ENCODE measurements at places on chromosomes 4 and X.

DNA sequence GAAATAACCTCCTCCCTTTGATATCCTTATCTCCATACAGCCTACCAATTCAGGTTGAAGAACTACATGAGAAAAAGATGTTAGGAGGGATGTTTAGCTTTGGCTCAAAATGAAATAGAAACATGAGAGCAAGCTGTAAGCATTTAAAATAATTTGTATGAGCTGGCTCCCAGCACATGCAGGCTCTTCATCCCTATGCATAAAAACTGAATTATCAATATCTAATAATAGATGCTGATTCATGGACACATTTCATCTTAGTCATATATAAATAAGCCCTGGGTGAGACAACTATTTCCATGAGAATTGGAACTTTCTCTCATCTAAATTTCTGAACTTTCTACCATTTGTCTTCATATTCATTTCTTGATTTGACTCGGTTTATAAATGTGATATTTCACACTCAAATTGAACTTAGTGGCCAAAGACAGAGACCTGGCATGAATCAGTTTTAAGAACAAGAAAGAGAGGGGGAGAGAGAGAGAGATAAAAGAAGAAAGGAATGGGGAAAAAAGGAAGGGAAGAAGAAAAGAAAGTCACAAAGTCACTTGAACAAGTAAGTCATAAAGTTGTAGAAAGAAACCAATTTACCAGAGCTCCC is 48.9 kb upstream of the GPR174 start:
- DNase-seq: no peak

- no peak for DNase-seq
Observed at GRCh38 chrX:10726647-10727046, 106.3 kb upstream of the MID1 start.

- DNase-seq: no peak
Observed at GRCh38 chr4:153008578-153009199, 72.6 kb downstream of the FHDC1 start.

GRCh38 chr4:51895158-51895557 is 52.2 kb downstream of the DCUN1D4 start:
- DNase-seq: no peak

- no peak for DNase-seq
Observed at GRCh38 chr4:28279249-28279648, 1418.6 kb downstream of the STIM2 start.

DNA sequence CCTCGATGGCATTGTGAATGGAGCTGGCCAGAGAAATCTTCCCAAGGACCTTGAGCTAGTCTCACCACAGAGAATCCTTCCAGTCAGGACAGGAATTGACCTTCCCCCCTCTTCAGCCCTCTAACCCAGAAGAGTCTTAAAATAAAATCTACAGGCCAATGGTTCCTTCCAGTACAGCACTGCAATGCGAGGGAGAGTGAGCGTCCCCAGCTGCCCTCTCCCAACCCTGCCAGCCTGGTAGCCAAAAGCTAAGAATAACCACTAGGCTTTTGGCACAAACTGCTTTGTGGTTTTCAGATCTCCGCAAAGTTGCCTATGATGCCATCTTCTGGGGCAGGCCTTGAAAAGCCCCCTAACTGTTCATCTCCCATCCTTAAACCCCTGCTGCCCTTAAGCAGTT is 175.1 kb downstream of the AR start:
- no peak for DNase-seq

DNA sequence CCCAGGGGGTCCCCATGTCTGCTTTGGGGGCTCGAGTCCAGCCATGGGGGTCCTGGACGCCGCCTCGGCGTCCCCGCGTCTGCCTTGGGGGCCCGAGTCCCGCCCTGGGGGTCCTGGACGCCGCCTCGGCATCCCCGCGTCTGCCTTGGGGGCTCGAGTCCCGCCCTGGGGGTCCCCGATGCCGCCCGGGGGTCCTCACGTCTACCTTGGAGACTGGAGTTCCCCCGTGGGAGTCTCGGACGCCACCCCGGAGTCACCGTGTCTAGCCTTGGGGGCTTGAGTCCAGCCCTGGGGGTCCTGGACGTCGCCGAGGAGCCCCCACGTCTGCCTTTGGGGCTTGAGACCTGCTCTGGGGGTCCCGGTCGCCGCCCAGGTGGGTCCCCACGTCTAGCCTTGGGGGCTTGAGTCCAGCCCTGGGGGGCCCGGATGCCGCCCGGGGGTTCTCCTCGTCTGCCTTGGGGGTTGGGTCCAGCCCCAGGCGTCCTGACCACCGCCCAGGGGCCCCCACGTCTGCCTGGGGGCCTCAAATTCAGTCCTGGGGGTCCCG is 1.1 kb upstream of the GTPBP6 start:
- no peak for DNase-seq

GRCh38 chr4:180852738-180853137 is 1390.5 kb upstream of the TENM3 start:
- DNase-seq: peak; percentile 8

DNA sequence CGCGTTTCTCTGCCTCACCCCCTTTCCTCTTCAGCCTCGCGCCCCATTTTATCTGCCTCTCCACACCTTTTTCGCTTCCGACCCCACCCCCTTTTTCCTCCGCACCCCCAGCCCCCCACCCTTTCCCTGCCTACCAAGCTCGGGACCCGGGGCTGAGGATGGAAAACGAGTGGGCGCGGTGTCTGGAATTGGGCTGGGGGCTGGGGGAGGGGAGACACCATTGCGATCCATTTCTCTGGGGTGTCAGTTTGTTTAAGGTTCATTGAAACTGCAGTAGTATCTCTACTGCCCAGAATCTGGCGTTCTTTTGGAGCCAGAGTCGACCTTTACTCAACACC is 707 bp downstream of the SLC9A6 start:
- no peak for DNase-seq

DNA sequence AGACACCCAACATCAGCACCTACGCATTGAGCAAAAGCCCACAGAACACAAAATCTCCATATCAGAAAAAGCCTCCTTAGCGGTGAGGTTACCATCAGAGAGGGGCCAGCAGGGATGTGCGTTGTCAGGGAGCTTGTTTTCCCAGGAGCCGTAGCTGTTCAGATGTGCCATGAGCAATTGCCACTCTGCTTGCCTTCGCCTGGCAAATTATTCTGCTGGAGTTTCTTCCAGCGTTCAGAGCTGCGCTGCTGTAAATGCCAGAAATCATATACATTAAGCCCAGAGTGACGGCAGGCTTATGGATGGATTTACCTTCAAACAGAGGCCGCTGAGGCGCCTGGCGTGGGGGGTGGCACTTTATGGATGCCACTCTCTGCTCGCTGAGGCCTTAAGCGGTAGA is 632.3 kb downstream of the BCOR start:
- no peak for DNase-seq

- no peak for DNase-seq
Observed at GRCh38 chrX:21662761-21663160, 4.6 kb upstream of the KLHL34 start.

GRCh38 chr4:55411621-55412020 is 15.9 kb downstream of the TMEM165 start:
- DNase-seq: peak; percentile 23

DNA sequence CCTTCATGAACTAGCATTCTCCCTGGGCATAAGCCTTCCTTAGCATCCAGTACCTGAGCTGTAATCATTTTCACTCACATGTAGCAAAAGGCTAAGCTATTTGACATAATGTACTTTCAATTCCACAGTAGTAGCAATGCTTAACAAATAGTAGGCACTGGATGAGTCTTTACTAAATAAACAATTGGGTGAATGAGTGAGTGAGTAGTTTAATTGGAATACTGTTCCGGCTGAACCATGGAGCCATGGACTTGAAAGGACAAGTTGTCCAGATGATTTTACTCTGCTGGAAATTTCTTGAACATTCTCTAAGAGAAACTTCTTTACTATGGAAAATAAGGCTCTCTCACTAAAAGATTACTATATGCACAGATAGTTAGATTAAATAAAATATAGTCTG is 159.3 kb downstream of the FAM47B start:
- DNase-seq: no peak

DNA sequence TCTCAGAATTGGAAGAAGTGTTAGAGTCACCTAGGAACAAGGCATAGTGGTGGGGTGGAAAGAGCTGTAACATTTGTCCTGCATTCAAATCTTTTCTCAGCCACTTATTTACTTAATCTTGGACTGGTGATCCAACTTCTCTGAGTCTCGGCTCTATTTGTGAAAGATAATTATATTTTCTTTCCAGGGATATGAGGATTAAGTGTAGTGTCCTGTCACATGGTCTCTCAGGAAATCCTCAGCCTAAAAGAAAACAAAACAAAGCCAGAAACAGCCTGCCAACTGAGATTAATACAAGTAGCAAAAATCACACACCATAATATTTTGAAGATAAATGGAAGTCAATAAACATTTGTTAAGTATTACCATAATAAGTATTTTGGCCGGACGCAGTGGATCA is 33.3 kb upstream of the ETNPPL start:
- no peak for DNase-seq

DNA sequence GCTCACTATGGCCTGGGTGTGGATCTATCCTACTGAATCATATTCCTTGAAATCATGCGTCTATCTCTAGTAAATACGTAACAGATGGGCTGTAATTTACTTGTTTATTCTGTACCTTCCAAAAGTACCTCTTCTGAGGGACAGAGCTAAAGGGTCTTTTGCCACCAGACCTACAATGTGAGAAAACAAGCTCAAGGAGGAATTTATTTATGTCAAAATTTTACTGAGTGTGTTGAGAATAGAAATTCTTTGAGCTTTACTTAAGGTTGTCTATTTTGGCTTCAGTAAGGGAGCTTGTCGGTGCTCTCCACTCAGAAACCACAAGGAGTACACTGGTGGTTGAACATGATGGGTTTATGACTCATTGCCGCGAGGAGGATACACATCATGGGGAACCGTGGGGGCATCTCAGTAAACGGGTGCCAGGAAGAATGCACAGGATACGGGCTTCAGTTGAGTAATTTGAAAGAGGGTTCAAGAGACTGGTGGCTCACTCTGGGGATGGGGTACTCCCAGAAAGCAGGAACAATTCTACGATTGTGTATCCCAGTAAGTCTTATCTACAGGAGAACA is 3.0 kb downstream of the ANK2 start:
- DNase-seq: peak; percentile 67

DNA sequence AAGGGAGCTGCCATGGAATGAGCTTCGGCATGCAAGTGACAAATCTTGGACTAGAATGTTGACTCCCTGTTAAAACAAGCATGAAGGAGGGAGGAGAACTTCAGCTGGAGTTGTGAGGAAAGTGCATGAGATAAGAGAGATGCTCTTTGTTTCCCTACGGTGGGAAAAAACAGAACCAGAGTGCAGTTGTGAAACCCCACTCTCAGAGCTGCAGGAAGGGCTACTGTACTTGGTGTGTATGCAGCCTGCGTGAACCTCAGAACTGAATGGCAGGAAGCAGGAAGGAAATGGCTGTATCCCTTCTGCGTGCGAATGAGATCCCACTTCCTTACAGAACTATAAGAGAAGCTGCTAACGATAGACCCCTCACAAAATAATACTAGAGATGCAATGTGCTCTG is 57.2 kb downstream of the EGF start:
- no peak for DNase-seq

DNA sequence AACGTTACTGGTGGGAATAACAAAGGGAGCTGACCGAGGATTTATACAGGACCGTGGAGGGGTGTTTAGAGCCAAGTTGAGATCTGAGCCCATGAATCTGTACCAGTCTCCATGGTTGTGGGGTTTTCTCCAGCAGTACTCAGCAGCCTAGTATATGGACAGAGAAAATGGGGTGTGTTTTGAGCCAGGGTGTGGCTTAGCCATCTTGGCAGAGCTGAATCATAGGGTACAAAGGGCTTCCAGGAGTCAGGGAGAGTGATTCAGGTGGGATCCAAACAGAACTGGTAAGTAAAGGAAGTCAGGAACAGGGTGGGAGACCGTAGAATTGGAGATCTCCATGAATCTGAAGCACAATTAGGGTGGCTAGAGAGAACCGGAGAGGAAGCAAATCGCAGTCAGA is 7.4 kb upstream of the HPRT1 start:
- no peak for DNase-seq

DNA sequence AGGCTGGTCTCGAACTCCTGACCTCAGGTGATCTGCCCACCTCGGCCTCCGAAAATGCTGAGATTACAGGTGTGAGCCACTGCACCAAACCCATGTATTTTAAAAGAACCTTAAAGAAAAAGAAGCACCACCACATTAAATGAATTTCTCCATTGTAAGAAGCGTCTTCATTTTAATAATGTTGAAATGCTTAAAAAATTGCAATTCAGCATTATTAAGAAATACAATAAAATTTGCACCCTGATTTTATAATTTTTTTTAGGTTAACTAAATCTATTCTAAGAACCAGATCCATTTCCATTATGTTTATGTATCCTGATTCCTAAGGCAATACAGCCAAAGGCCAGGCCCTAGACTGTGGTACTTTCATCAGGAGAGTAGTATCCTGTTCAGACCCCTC is 167.2 kb downstream of the BTC start:
- no peak for DNase-seq

- DNase-seq: no peak
Observed at GRCh38 chr4:155478336-155478835, 101.6 kb upstream of the MAP9 start.

DNA sequence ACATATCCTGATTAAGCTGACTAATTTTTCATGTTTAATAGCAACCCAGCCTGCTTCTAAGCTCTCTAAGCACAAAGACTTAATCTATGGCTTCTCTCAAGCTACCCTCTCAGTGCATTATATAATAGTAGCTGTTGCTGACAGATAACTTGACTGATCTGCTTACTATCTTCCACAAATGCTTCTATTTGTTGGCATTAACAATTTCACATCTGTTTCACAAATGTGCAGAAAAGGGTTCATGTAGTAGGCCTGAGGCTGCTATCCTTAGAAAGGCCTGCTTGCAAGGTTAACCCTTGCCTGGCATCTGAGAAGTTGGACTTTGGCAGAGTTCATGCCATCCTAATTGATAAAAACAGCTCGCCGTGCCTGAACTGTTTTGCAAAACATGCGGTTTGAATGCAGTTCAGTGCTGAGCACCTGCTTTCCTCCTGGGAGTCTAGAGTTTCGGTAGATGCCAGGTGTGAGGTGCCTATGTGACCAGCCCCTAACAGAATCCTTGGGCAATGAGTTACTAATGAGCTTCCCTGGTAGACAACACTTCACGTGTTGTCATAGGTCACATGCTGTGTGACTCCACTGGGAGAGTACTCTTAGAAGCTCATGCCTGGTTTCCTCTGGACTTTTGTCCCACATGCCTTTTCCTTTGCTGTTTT is 68.4 kb downstream of the NSG1 start:
- no peak for DNase-seq

- DNase-seq: no peak
Observed at GRCh38 chr4:32000846-32001488, 1280.8 kb downstream of the PCDH7 start.

DNA sequence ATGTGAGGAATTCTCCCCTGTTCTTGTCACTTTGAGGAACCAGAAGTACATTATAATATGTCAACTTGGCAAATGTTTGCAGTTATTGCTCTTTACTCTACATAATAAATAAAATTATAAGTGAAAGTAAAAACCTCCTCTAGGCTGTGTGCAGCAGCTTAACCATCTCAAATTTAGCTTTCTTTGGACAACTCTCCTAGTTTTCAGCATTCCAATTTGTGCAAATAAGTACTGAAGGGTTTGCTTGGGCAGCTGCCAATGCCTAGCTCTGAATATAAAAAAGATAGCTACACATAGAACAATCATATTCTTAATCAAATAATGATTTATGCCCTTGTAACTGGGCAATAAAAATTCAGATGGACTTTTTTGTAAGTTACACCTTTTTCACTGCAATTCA is 82.5 kb downstream of the GASK1B start:
- no peak for DNase-seq

All from MCF 10A (cell line).